ENCODE measurements at places on chromosomes 16 and 17. TPM values are rescaled to one million over a fixed set of nuclear protein-coding genes. Genes with fewer than 3 reads are reported as not detected.

DNA sequence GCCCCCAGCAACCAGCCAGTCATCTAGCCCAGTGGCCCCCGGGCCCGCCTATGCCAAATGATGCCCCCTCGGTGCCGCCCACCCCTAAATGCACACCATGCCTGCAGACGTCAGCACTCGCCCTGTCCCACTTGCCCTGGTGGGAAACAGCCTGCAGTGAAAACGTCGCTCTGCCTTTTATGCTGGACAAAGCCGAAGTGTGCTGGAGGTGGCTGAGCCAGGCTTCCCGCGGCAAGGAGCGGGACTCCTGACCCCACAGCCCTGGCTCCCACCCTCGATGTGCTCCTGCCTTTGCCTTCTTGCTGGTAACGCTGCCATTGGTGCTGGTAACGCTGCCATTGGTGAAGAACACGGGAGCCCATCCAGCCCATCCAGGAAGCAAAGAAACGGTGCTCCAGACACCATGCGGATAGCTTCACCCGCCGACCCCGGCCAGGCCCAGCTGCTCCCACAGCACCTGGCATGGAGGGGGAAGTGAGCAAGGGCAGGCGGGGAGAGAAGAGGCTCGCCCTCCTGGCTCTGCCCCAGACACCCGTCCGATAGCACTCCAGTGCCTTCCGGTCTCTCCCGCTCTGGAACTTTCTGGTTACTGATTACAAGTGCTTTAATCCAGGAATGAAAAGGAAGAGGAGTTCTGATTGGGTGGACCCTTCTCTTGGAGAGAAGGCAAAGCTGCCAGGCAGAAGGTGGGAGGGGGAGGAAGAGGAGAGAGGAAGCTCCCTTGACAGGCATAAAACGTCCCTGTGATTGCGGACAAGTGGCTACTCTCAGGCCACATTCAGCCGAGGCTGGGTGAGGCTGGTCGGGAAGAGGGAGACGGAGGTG is 4.0 kb upstream of the BAIAP2 start:
- DNase-seq: no peak

DNA sequence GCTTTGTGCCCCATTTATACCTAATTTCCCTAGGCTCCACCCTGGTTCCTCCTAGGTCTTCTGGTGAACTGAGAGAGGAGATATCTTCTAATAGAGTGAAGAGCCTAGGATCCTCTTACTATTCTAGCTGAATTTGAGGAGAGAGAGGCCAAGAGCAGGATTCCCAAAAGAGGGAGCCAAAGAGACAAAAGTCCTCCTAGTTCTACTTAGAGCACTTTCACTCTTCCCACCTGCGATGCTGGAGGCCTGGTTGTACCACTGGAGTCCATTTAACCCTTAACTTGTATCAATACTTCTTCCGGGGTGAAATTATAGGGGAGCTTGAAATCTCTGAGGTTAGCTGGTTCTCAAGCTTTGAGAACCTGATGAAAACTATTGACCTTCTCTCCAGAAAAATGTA is 3.4 kb upstream of the SSH2 start:
- no peak for DNase-seq

- no peak for DNase-seq
These were observed 25.6 kb downstream of the TTLL6 start for GRCh38 chr17:48791128-48792032.

The HS3ST6 gene
- total RNA-seq: not detected

The APPBP2 gene
- 45.8 TPM for total RNA-seq
